ENCODE measurements at places on chromosomes 16 and 17.

GRCh38 chr17:33725675-33726271, 432.7 kb upstream of the ASIC2 start:
- DNase-seq = no peak

- DNase-seq = no peak
Measured at GRCh38 chr17:71084219-71084618, 914.9 kb downstream of the KCNJ2 start.

- DNase-seq = no peak
Measured at GRCh38 chr16:3909791-3910583, 29.5 kb upstream of the CREBBP start.

GRCh38 chr16:35792516-35793285, 2333.3 kb downstream of the TP53TG3F start:
- no peak for DNase-seq

DNA sequence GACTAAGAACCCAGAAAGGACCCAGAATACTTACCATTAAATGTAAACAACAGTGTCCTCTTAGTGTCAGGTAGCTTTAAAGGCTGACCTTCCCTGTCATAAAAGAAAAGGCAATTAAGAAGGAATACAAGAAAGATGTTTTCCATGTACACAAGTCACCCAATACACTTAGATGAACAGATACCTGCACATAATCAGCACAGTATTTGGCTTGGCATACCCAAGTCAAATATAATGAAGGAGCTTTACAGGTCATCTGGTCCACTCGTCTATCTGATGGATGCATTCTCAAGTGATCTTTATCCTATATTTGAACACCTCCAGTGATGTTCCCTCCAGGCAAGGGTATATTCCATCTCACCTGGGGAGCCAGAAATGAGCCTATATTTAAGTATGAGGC, 11.1 kb upstream of the STRADA start:
- DNase-seq = no peak

DNA sequence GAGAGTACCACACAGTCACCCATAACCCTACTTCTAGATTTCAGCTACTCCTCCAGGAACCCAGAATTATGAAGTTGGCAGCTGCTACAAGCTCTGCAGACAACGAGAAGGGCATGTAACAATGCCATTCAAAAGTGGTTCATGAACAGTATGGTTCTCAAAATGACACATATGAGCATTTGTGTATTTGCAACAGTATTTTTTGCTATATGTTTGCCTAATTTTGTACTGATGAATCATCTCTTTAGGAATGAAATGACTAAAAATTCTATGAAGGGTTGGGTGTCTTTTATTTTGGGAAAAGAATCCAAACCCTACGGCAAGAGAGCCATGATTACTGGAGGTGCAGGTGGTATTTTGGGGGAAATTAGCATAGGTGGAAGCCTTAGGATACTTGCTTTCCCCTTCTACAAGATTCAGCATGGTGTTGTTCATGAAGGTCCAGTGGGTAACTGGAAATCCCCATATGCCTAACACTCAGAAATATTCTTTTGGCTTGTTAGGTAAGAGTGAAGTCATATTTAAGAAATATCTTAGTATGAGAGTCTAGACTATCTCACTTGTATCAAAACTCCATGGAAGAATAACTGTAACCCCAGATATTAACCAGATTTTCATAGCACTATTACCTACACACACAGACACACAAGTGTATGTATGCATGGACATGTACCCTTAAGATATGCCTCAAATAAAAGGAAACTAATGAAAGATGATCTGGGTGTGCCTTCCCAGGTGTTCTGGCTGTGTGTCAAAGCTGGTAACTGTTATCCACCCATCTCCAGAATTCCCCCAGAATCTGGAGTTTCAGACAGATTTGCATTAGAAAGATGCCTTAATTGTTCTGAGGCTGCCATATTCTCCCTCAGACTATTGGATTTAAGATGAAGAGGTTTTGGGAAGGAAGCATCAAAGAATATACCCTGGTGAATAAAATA, 688.2 kb upstream of the SOX9 start:
- no peak for DNase-seq

- no peak for DNase-seq
Measured at GRCh38 chr16:83579436-83579835, 228.3 kb upstream of the HSBP1 start.

DNA sequence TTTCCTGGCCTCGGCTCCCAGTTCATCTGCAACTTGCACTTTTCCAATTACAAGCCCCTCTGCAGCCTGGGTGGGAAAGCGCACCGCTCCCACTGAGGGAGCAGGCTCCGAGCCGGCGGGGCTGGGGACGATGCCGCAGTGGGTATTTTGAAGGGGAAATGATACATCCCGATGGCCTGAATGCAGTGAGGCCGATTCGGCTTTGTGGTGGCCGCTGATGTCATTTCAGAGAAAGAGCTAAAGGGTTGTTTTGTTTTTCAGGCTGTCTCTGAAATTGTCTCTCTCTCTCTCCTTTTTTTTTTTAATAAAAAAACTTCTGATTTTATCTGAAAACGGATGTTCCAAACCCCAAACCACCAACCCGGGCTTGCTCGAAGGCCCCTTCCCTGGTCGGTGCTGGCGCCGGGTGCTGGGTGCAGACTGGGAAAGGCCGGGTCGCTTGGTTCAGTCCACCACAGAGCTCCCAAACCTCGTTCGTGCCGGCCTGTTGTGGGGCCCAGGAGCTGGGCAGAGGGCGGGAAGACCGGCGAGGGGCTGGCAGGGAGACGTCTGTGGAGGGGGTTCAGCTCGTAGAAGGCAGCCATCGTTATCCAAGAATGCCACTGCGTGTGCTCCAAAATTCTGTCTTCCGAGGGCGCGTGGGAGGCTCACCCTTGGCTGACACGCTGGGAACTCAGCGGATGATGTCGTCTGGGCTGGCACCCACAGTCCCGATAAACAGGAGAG, 102.8 kb downstream of the FOXL1 start:
- DNase-seq = no peak

DNA sequence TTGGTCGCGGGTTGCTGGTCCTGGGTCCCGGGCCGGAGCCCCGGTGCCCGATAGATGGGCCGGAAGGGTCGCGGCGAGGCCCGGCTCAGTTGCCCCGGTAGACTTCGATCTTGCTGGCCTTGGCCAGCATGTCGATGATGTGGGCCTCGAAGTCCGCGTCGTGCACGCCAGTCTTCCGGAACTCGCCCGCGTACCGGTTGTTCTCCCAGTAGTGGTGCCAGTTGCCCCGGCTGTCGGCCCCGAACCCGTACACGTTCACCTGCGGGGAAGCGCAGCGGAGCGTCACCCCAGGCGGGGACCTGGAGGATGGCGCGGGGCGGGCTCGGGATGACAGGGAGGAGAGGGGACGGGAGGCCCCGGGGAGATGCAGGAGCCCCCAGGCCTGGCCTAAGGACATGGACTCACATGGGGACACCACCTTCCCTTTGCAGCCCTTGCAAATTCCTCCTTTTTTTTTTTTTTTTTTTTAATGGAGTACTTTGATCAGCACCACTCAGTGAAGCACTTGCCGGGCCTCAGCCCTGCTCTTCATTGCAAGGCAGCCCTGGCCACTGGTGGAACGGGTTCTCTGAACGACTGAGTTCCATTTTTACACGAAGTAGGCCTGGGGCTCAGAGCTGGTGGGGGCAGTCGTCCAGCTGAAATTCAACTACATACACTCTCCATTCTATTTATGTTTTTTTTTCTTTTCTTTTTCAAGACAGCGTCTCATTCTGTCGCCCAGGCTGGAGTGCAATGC, 35.1 kb downstream of the DDX19A start:
- DNase-seq = no peak

GRCh38 chr17:2101448-2102257, 46.8 kb downstream of the HIC1 start:
- no peak for DNase-seq

GRCh38 chr17:73969956-73970355, 233.5 kb upstream of the RPL38 start:
- DNase-seq = no peak

GRCh38 chr17:17870247-17870646, 33.5 kb upstream of the SREBF1 start:
- DNase-seq = no peak

DNA sequence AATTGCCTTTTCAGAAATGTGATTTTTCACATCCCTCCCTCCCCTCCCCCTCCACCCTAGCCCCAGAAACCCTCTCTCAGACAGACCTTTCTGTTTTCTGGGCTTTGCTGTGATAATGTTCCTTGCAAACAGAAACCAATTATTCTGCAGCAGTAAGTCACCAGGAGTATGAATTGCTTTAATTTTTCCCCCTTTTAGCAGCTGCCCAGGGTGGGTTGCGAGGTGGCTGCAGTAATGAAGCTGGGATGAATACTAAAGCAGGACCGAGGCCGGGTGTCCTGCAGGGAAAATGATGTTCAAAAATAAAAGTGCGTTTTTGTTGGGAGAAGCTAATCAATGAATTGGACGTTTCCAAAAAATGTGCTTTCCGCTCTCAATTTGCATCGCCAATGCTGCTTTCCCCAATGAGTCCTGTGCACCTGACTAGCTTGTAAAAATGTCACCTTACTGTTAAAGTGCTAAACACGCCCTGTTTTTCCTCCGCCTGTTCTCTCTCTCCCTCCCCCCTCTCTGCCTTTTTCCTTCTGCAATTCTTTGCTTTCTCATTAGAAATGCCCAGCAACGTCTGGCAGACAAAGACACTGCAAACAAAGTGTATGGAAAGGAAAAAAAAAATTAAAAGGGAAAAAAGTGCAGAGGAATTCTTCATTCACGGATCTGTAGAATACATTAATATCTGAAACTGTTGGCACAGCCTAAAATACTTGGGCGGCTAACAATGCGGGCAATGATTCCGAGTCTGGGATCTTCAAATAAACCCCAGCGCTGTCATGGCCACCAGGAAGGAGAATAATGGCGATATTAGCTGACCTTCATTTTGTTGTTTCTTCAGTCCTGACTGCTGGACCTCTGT, 244.1 kb downstream of the STX8 start:
- DNase-seq = no peak

GRCh38 chr17:34195987-34196386, 59.1 kb upstream of the CCL2 start:
- DNase-seq = no peak

DNA sequence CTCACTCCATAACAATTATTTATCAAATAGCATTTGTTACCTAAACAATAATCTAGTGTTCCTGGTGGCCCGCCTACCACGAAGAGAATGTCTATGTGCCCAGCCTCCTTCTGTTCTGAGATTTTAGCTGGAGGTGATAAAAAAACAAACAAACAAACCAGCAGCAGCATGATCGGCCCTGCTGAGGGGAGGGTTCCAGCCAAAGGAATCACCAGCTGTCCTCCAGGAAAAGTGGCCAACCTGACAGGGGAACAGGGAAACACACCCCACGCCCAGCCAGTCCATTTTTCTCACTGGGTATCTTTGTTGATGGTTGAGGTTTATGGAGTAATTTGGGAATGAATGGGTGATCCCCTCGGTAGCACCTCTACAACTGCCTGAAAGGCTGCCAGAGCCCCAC, 203.0 kb upstream of the DYNLRB2 start:
- DNase-seq = no peak

DNA sequence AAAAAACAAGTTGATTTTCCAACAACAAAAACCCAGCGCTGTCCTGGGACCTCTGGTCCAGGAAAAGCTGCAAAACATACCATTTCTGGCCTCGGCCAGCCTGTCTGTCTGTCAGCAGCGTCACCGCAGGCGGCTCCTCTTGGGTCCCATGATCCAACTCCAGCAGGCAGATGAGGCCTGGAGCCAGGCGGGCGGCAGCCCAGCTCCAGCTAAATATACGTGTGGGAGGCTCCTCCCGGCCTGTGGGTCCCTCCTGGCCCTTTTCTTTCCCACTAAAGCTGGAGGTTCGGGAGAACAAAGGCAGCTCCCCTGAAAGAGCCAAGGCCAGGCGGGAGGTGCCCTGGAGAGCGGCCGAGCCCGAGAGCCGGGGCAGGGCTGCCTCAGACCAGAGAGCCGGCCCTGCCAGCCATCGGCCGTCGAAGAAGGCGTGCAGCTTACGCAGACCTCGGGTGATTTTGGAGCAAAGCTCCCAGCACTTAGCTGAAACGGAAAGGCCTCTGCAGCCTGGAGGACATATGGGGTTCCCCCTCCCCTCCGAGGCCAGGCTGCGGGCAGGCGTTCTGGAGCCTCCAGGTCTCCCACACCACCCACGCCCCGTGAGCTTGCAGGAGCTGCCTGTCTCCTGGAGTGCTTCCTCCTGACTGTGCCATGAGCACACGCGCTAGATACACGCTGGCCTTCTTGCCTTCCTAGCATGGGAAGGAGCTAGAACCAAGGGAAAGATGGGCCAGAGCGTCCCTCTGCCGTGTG, 19.9 kb upstream of the JPH3 start:
- no peak for DNase-seq

DNA sequence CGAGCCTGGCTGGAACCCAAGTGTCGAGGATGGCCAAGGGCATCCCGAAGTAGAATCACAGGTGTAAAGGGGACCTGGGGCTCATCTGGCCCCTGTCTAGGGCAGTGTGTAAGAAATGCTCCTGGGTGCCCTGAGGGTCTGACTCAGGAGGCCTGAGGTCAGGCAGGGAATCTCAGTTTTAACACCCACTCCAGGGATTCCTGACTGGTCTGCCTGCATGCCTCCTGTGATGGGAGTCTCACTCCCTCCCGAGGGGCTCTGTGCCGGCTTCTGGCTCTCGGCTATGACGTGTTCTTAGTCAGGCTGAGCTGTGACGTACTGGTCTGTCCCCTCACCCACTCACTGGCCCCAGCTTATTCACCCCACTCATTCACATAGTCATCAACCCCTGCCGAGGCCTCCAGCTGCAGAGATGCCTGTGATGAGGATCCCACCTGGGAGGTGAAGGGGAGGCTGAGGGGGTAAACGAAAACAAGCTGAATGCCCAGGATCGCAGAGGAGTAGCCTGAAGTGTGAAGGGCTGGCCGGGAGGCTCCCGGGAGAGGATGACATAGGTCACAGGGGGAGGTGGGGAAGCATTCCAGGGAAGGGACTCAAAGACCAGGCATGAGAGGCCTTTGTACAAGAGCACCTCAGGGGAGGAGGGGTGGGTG, 23.8 kb downstream of the FAM83G start:
- no peak for DNase-seq

DNA sequence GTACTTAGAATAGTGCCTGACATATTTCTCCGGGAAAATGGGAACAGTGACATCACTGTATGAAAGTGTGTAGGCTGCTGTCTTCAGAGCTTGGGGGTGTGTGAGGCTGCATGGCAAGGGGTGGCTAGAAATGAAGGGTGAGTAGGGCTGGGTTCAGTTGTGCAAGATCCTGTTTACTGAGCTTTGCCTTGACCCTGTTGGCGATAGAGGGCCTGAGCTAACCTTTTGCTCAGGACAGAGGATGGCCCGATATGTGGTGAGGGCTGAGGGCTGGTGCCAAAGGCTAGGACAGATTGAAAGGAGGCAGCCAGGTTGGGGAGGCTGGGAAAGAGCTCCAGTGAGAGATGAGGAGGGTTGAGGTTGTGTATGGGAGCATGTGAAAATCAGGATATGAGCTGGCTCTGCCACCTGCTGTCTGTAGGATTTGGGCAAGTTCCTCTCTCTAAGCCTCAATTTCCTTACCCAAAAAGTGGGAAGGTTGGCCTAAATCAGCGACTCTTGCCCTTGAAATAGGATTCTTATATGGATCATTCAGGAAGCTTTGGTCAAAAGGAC, 6.0 kb upstream of the CCL1 start:
- DNase-seq = no peak

GRCh38 chr16:83793179-83793578, 14.6 kb upstream of the HSBP1 start:
- no peak for DNase-seq

GRCh38 chr16:75565640-75566039, 539 bp upstream of the GABARAPL2 start:
- DNase-seq = no peak

GRCh38 chr17:8960325-8961140, 5.0 kb downstream of the PIK3R5 start:
- DNase-seq = no peak

- no peak for DNase-seq
Measured at GRCh38 chr16:85974428-85975375, 75.7 kb downstream of the IRF8 start.
